ENCODE measurements at places on chromosomes 3 and 15.

- DNase-seq: no peak
Observed at GRCh38 chr3:111031538-111031937, 40.1 kb upstream of the NECTIN3 start.

- DNase-seq: no peak
Observed at GRCh38 chr3:102480139-102480538, 45.3 kb downstream of the ZPLD1 start.

DNA sequence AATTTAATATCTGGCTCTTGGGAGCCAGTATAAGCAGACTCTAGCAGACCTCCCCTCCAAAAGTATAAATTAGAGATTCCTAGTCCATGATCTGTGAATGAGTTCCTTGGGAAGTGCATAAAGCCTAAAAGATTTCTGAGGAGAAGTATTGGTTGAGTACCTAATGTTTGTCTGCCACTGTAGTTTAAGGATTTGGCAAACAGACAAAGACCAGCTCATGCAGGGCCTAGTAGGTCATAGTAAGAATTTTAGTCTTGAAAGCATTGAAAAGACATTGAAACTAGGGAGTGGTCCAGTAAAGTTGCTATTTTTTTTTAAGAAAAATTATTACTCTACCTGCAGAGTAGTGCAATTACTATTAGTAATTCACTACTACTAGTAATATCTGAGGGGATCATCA, 67.5 kb downstream of the SPRED1 start:
- no peak for DNase-seq

GRCh38 chr15:86797135-86797534, 717.5 kb downstream of the AGBL1 start:
- no peak for DNase-seq

DNA sequence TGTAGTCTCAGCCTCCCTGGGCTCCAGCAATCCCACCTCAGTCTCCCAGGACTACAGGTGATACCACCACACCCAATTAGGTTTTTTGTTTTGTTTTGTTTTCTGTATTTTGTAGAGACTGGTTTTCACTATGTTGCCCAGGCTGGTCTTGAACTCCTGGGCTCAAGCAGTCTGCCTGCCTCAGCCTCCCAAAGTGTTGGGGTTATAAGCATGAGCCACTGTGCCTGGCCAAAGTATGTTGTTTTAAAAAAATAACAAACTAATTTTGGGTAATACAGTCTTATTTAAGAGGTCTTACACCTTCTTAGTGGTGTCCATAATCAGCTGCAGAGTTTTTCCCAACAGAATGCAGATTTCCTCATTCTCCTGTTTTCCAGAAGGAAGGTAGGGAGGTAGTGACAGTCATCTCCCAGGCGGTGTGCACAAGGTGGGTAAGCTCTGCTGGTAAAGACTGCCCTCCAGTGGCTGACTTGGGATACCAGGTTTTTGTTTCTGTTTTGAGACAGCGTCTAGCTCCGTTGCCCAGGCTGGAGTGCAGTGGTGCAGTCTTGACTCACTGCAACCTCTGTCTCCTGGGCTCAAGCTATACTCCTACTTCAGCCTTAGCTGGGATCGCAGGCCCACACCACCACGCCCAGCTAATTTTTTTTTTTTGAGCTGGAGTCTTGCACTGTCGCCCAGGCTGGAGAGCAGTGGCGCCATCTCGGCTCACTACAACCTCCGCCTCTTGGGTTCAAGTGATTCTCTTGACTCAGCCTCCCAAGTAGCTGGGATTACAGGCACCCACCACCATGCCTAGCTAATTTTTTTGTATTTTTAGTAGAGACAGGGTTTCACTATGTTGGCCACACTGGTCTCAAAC, 58.4 kb downstream of the MAP6D1 start:
- DNase-seq: peak; percentile 67

- DNase-seq: peak; percentile 62
Observed at GRCh38 chr3:52238761-52239701, at the start of gene TWF2. Gene TWF2, minus strand, starts transcription at chr3:52239158. Its CDS starts 142 bp downstream, at chr3:52239016.

GRCh38 chr3:186935133-186935532, 4.8 kb downstream of the ST6GAL1 start:
- DNase-seq: no peak

- no peak for DNase-seq
Observed at GRCh38 chr3:134827213-134827612, 32.2 kb downstream of the EPHB1 start.

DNA sequence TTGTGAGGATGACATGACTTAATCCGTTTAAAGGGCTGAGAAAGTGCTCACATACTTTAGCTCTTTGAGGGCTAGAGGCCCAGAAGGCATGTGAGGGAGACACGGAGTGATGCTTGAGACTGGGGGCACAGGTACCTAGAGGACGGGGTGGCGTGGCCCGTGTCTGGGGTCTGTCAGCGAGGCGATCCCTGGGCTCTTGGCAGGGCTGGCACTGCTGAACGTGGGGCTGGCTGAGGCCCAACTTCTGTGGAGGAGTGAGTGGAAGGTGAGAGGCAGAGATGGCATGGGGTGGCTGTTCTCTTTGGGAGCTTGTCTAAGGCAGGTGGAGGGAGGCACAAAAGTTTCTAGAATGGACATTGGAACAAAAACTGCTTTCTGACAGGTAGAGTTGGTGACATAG, 9.5 kb downstream of the SEMA4B start:
- DNase-seq: no peak

DNA sequence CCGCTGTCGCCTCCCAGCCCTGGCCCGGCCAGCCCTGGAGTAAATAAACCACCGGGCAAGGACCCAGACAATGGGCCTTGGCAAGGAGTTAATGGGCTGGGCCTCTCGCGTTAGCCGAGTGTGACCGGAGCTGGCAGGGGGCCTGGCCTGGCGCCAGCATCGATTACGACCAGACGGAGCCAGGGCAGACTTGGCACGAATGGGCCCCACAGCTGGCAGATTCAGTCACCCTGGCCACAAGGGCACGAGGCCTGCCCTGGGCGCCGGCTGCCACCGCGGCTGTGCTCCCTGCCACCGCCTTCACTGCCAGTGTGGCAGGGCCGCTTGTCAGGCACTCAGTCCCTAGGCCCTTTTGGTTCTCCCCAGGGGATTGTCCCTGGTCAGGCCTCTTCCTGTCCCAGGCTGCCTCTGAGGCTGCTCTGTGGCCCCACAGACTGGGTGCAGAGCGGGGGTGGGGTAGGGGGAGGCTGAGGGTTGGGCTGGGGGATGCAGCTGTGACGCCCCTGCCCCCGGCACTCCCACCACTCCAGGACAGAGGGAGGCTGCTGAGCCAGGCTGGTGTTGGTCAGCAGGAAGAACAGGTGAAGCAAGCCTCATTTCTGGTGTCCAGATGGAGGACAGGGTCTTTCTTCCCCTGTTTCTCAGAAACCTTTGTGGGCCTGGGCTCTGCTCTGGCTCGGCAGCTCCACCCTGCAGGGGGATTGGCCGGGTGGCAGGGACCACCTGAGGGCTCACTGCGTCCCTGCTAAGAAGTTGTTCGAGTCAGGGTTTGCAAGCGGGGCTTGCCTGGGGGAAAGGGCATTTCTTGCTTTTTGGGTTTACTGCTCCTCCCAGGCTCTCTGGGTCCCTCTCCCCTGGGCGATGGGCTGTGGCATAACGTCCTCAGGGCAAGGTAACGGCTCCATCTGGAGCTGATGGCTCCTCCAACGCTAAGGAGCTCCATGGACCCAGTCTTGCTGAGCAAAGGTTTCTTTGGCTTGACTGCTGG, 30.5 kb upstream of the SRP14 start:
- DNase-seq: peak; percentile 78

- DNase-seq: no peak
Observed at GRCh38 chr3:155643581-155644165, 101.2 kb downstream of the PLCH1 start.

DNA sequence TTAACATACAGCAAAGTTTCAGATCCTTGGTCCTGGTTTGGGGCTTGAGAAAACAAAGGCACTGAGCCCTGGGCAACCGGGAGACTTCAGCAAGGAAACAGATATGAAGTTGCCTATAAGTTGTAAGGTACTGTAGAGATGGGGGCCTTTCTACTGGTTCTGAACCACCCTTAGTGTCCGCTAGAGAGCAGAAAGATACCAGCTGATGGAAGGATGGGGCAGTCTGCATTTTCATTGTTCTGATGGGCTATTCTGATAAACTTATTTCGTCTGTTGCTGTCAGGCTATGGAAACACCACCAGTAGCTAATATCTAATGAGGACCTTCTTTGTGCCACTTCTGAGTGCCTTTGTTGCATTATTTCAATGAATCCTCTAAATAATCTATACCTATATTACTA, 38.7 kb downstream of the FGD5 start:
- DNase-seq: peak; percentile 42

- DNase-seq: peak; percentile 13
Observed at GRCh38 chr3:160956785-160957184, 148.4 kb downstream of the B3GALNT1 start.

DNA sequence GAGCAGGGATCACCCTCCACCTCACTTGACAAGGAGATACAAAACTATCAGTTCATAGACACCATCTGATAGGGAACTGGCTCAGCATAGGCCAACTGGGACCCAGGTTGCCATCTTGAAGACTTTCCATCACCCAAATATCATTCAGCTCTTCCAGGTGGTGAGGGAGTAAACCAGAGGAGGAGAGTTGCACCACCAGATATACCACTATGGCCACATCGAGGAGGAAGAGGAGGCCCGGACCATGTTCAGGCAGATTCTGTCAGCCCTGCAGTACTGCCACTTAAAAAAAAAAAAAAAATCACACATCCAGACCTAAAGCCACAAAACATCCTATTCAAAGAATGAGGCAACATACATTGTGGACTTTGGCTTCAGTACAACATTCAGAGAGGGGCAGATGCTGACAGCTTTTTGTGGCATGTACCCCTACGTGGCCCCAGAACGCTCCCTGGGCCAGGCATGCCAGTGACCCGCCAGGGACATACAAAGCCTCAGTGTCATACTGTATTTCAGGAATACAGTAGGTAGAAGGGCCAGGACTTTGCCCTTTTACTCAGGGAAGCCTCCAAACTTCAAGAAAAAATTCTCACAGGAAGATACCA, 18.4 kb upstream of the EMC3 start:
- no peak for DNase-seq

DNA sequence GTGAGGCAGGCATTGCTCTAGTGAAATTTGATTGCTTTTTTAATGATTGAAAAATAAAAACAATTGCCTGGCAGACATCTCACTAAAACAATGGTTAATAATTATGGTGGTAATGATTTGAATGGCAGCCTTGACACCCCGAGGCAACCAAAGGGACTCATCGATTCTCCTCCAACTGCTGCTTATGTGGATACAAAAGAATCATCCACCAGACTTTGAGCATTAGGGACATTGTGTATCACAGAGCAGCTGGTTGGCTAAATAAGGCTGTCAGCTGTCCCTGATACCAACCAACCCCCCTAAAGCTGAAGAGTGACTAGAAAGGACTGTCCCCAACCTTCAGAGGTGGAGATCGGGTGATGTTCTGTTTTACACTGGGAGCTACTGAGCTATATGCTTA, 1.7 kb upstream of the CD47 start:
- no peak for DNase-seq

- no peak for DNase-seq
Observed at GRCh38 chr15:81768773-81769172, 277.0 kb downstream of the MEX3B start.

- no peak for DNase-seq
Observed at GRCh38 chr3:193879864-193880242, 256.1 kb upstream of the HES1 start.

DNA sequence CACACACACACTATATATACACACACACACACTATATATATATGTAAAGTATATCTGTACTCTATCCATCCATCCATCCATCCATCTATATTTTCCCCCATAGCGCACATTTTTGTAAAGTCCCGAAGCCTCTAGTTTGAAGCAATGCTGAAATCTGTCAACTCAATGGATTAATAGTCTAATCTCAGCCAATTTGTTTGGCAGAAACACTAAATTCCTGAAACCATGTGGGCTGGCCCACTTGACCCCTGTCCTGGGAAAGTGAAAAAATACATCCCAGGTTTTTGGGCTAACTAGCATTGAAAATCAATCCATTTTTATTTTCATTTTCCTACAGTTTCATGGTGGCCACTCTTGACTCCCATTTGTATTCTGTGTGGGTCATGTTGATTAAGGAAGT, 166.7 kb downstream of the SLCO3A1 start:
- DNase-seq: no peak

DNA sequence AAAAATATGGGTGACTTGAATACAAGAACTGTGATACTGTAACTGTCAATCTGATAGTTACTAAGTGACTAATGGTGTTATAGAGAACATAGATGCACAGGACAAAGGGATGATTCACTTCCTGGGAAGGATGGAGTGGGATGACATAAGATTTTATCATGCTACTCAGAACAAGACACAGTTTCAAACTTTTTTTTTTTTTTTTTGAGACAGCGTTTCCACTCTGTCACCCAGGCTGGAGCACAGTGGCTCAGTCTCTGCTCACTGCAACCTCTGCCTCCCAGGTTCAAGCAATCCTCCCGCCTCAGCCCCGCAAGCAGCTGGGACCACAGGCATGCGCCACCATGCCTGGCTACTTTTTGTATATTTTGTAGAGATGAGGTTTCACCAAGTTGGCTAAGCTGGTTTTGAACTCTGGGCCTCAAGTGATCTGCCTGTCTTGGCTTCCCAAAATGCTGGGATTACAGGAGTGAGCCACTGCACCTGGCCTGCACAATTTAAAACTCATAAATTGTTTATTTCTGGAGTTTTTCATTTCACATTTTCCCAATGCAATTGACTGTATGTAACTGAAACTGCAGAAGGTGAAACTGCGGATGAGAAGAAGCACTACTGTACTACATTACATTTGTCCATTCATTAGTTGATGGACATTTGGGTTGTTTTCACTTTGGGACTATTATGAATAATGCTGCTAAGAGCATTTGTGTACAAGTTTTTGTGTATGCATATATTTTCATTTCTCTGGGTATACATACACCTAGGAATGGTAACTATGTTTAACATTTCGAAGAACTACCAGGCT, 40.6 kb downstream of the ADIPOQ start:
- DNase-seq: peak; percentile 66

DNA sequence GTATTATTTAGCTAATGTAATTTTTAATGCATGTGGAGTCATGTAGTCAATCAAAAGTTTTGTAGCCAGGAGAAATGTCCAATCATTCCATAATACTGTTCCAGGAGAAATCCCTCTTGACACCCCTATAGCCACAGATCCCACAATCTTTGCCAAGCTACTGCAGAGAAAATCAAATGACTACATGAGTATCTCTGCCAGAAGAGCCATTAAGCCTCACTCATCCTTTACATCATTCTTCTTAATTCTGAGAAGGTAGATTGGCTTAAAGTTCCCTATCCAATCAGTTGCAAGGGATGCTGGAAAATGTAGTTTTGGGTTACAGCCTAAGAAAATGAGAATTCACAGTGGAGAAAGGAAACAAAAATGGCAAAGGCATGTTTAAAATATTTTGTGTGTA, 502.1 kb downstream of the ZBBX start:
- no peak for DNase-seq

DNA sequence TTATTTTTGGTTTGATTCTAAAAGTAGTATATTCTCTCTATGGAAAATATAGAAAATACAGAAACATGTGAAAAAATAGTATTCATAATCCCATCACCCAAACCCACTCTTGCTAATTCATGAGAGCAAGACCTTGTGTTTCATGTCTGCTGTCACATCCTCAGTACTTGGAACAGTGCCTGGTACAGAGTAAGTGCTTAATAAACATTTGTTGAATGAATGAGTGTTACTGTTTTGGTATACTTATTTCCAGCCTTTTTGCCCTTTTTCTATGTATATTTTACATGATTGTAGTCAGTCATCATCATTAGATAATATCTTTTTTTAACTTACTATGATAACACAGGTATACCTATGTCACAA, 59.3 kb downstream of the IL16 start:
- no peak for DNase-seq

Data from SW480 (cell line).